Smooth muscle cell of the pulmonary artery (primary cell): ENCODE measurements at places on chromosomes 2 and 18. TPM values are rescaled to one million over a fixed set of nuclear protein-coding genes. Genes with fewer than 3 reads are reported as not detected.

ALLC gene
- total RNA-seq: not detected in 2 replicates

CCDC74B gene
- 5.0 TPM in 2 replicates for total RNA-seq

APCDD1 gene
- 0.96 and 8.2 TPM in 2 replicates for total RNA-seq

PPP1R1C gene
- total RNA-seq: 0.07 TPM in 1 of 2 replicates, not detected in the other

CMPK2 gene
- 0.36 and 0.46 TPM in 2 replicates for total RNA-seq

REG1B gene
- not detected in 2 replicates for total RNA-seq

TWIST2 gene
- total RNA-seq: 20.7 and 29.0 TPM in 2 replicates

OTX1 gene
- total RNA-seq: 0.13 TPM in 1 of 2 replicates, not detected in the other

PKP4 gene
- 34.3 and 34.7 TPM in 2 replicates for total RNA-seq

DGUOK gene
- 43.9 and 50.7 TPM in 2 replicates for total RNA-seq

IMPA2 gene
- 3.1 and 4.1 TPM in 2 replicates for total RNA-seq

PCARE gene
- total RNA-seq: not detected in 2 replicates
